ENCODE measurements at places on chromosomes 11 and 22.

DNA sequence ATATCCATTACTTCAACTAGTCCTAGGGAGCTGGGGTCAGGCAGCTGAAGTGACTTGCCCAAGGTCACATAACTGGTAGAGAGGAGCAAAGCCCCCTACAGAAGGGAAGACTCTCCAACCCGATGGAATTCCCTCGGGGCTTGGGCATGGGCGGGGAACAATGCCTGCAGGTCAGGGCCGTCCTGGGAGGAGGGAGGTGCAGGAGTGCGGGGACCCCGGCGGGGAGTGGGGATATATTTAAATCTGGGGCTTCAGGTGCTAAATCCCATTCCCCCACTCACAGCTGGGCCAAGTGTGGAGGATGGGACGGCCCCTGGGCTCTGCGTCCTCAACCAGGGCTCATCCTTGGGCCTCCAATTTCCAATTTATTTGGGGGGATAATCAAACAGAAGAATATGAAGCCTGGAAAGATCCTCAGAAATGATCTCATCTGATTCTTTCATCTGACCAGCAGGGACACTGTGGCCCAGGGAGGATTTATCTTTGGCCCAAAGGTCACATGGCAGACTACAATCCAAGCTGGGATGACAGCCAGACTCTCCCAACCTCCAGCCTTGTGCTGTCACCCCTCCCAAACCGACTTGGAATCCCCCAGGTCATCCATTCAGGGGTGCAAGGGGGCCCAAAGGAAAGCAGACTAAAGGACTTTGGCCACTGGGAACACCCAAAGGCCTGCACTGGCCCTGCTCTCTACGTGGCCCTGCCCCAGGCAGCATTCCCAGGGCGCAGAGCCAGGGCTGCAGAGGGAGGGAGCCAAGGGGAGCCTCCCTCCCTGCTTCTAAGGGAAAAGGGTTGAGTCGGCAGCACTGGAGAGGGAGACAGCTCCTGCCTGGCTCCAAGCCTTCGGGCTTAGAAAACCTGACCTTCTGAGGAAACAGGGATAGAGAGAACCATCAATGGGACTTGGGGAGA, 8.7 kb upstream of the C1QTNF6 start:
- DNase-seq = no peak

DNA sequence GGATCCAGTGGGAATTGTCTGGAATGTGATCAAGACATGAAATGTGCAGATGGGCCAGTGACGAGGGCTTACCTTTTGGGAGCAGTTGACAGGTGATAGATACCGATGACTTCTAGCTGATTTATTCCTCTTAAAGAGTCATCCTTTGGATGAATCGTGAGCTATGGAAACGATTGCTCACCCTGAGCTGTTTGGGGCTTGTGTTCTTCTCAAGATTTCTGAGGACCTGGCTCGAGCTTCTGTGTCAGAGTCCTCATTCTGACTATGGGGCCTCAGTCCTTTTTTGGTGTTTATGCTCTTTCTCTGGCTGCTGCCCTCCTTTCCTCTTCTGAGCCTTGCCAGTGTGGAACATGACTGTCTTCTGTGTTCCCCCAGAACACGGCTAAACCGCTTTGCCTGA, 11.9 kb upstream of the AMPD3 start:
- DNase-seq = no peak

- DNase-seq = no peak
Observed at GRCh38 chr11:82546661-82547557, 186.8 kb downstream of the FAM181B start.

DNA sequence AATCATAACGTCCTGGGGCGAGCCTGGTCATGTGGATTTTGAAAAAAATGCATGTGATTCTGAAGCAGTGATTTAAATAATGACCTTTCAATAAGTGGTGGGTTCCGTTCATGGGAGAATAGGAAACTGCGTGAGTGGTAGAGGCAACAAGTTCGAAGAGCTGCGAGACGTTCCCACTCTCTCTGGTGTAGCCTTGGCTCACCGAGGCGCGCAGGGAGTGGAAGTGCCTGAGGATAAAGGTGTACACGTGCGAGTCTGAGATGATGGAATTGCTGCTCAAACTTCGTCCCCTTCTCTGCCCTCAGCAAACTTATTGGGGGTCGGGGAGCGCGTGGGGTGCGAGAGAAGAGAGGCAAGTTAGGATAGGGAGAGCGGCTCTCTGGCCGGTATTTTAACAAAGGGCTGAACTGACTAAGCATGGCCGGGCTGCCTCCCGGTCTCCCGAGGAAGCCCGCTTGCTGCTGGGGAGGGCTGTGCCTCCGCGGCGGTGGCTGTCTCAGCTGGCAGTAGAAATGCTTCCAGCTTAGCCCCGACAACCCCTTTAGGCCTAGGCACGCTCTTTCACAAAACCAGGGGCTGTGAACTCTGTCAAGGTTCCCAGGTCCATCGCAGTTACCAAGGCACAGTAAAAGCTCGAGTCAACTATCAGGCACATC, 875 bp upstream of the STT3A start:
- peak; percentile 18 for DNase-seq

GRCh38 chr22:27245056-27245455, 556.5 kb downstream of the MN1 start:
- no peak for DNase-seq

DNA sequence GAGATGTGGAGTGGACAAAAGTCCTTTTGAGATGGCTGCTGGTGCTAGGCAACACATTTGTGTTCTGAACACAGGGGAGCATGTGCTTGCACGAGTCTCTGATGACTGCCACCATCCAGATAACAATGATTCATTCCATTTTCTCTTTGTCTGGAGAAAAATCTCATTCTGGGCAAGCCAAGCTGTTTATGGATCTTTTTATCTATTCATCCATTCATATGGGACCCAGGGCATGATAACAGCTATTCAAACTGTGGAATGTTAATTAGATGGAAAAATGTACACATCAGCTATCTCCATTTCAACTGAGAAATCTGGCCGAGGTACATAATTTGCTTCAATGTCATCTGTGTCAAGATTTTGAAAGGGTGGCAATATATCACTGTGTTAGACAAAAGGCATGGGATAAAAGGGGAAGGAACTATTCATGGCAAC, 117.5 kb upstream of the ZBED5 start:
- DNase-seq = no peak

GRCh38 chr11:59787816-59788215, 22.8 kb downstream of the MRPL16 start:
- DNase-seq = no peak

DNA sequence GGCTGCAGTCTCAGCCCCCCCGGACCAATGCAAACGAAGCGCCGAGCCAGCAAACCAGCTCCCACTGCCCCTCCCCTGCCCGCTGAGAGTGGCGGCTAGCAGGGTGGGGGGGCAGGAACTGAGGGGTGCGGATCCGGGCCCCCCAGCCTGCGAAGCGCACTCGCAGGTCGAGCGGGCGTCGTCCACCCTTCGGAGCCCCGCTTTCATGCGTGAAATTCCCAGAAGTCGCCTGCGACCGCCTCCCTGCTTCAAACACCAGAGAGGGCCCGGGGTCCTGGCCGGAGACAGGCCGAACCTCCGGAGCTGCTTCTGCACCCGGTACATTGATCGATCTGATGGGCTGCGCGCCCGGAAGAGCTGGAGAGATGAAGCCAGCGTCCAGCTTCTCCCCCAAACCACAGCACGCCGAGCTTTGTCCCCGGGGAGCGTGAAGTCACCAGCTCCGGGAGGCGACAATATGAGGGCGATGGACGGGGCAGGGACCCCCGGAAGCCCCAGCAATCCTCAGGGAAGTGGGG, 646 bp upstream of the PATZ1 start:
- DNase-seq = no peak

GRCh38 chr22:42959576-42960509, 55.1 kb downstream of the PACSIN2 start:
- no peak for DNase-seq

DNA sequence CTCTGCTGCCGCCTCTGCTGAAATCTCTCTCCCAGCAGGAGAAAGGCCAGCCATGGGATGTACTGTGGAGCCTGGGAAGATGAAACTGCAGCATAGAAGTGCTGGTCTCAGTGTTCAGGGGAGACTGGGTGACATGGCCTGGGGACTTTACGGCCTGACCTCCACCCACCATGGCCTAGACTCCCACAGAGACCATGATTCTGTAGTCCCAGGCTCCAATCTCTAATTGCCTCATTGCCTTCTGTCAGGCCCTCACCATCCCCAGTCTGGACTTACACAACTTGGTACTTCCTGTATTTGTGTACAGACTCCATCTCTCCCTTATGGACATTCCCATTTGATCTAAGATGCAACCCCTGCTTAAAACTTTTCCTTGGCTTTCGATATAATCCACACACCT, 43.1 kb downstream of the TRAF6 start:
- no peak for DNase-seq

DNA sequence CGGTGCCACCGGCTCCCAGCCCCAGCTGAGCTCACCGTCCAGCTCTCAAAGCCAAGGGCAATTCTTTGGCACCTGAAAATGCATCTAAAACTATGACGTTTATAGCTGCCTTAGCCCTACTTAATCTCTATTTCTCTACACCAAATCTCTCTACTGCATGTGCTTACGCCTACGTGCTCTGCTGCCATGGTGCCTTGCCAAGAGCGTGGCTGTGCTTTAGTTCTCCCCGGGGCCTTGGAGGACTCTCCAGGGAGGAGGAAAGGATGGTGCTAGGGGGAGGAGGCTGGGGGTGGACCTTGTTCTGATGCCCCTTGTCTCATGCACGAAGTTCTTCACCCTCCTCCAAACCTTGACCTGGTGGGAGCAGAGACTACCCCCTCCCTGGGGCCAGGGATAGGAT, 9.0 kb upstream of the BID start:
- DNase-seq = no peak

DNA sequence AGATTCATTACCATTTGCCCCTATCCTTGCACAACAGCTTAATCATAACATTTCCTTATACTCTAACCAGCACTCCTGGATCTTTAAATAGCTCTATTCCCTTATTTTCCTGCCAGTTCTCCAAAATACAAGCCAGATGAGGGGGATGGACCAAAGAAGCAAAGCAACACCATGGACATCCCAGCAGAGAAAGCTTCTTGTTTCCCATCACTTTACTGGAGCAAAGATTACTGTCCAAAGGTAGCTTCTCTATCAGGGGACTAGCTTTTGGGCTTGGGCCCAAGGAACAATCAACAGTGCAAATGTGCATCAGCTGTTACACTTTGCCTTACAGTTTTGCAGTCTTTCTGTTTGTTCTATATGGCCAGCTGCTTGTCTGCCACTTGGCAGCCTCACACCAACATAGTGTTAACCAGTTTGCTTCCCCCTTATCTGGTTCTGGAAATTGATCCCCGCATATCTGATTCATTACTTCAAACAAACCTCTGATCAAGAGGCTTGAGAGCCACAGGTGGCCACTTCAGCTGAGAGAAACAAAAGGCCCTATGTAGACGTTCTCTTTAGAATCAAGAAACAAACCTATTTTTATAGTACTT, 814.3 kb downstream of the METTL15 start:
- no peak for DNase-seq

DNA sequence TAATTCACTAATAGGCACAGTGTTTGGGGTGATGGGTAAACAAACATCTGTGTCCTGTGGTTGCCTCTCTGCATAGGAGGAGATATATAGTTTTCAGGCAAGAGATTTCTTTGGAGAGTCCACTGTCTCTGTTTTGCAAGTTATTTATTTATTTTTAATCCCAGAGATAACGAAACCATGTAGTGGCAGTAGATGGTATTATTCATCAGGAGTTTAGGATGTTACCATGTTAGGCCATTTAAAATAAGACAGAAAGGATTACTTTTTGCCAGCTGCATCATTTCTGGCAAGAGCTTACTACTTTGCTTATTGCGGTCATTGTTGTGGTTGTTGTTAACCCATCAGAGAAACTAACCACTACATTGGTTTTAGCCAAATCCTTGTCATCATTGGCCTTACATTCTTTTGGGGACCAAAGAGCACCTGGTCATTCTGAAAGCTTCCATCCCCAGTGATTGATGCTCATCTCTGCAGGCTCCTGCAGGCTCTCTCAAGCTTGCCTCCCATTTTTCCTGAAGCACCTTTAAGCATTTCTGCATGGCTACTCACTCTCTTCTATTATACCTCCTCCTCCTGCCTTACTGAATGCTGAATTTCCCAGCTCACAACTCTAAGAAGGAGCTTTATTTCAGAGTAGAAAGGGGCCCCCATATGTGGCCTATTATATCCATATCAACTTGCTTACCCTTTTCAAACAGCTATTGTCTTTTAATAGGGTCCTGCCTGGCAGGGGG, 84.4 kb downstream of the CSTPP1 start:
- no peak for DNase-seq

- DNase-seq = no peak
Observed at GRCh38 chr11:133029107-133029506, 503.2 kb downstream of the OPCML start.
